ENCODE measurements at places on chromosomes 5 and 9.

DNA sequence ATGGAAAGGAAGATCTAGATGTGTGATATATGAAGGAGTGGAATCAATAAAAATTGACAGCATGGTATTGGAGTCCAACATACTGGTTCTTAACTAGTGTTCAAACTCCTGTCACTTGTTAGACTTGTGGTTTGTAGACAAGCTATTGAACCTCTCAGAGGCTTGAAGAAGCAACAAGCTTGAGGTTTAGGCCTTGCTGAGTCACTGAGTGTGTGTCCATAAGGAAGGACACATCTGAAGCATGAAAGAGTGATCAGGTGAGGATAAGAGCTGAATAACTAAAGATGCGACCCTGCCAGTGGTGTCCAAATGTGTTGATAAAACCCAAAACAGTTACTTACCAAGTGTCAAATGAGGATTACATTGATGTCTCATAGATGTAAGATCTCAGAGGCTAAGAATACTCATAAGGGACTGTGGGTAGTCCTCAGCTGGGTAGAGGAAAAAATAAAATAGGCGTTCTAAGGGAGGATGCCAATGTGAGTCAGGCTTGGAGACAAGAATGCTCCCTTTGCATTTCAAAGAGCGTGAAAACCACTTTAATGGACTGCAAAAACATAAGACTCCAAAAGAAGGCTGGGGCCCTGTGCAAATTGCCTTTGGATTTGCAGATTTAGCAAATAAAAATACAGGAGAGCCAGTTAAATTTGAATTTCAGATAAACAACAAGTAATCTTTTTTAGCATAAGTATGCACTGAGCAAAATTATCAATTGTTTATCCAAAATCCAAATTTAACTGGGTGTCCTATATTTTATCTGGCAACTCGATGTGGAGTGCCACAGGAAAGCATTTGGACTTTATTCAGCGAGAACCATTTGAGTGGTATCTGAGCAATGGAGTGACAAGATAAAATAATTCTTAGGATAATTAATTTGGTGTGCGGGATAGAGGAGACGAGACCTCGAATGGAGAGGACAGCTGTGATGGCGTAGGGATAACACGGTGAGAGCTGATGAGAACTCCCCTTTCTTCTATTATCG is 757.3 kb upstream of the WWC1 start:
- DNase-seq: no peak

DNA sequence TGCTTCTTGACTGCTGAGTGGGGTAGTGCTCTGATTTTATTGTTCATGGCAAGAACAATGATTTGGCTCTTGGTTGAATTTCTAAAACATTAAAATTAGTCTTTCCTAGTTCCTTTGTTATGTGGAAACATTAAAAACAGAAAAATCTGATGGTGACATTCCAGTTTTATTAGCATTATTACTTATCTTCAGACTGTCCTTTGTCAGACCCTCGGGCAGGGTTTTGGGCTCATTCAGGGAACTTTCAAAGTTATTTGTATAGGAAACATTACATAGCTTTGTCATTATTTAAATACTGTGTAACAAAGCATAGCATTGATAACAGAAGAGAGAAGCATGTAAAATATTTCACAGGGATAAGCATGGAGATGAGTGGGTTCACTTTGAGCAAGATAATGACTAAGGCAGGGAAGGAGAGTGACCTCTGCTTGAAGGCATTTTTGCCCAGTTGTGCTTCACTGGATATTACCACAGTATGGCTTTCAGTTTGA is 119.9 kb downstream of the KDM4C start:
- DNase-seq: peak; percentile 93

DNA sequence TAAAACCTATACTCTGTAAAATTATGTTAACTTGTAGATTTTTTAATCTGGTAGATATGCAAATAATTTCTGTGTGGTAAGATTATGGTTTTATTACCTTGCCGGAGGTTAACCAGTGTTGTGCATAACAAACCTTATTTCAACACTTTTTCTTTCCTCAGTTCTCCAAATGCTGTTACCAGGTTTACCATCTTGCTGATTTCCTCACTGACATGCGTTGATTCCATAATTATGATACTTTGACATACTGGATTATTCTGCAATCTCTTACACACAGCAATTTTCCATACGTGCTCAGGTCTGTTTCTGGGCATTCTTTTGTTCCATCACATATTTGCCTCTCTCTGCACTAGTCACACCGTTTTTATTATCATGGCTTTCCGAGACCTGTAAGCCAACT is 77.6 kb downstream of the TTC39B start:
- DNase-seq: no peak

GRCh38 chr9:107539427-107540163 is 50.0 kb upstream of the KLF4 start:
- no peak for DNase-seq

DNA sequence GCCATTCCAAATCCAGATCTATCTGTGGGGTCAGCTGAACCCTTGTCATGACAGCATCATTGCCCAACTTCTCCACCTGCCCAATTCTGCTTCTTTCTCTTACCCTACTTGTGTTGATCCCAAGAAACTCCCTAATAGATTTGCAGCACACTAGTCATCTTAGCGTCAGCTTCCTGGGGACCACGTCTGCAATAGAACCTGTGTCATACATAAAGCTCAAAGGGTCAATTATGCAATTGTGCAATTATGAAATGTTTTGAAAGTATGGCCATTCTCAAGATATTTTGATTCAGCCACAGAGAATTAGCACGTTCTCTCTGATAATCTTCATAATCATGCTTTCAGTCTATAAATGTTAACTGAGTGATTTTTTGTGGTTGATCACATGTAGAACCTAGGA is 87.4 kb upstream of the PAPPA start:
- no peak for DNase-seq

DNA sequence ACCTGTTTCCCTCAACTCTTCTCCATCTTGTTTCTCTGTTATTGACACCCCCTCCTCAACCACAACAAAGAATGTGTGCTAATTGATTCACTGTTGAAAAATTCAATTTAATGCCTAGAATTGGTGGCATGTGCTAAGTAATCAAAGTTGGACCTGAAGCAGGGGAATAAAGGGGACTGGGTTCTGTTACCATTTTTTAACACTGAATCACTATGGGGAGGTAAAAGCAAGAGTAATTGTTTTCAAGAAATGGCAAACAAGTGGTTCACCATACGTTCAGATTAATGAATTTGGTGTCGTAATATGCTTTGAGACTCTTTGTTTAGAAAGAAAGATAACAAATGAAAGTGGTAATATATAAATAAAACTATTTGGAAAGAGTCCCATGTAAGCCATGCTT is 17.0 kb upstream of the SSBP2 start:
- DNase-seq: no peak

GRCh38 chr5:71830681-71831539 is 111.8 kb downstream of the CARTPT start:
- DNase-seq: peak; percentile 0

All from kidney glomerular epithelial cell (primary cell).